Activated CD8-positive, alpha-beta memory T cell treated with anti-CD3 and anti-CD28 coated beads for 1 hour (primary cell): ENCODE measurements at places on chromosomes 12 and 14.

- no peak for DNase-seq
These were observed 89.2 kb downstream of the CFAP54 start for GRCh38 chr12:96578526-96579125.

GRCh38 chr14:72932893-72933292 is 6.6 kb downstream of the DCAF4 start:
- DNase-seq = no peak

DNA sequence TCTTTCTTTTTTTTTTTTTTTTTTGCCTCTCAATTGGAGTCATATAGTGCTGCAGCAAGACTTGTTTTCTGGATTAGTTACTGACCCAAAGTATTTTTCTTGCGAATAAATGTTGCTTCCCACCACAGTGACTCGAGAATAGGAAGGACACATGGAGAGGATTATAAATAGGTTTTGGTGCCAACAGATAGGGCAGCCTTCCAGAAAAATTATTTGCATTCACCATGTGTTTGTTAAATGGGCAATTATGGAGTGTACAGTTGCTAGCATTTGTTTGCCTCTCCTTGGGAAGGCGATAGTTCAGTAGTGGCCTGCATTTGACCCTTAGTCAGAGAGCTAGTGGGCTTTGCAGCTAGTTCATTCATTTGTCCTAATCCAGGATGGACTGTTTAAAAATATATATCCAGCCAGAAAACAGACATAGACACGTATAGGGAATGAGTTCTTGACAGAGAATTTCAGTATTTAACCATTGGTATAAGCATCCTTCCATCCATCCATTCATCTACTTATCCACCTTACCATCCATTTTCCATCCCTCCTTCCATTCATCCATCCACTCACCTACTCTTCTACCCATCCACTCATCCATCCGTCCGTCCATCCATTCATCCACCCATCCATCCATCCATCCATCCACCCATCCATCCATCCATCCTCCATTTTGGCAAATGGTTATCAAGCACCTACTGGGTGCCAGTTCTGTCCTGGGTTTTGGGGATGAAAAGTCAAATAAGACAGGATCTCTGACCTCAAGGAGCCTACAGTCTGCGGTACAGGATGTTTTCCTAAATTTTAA is 67.5 kb downstream of the CHST11 start:
- no peak for DNase-seq

GRCh38 chr12:82896979-82897378 is 210.3 kb downstream of the TMTC2 start:
- DNase-seq = no peak

- DNase-seq = no peak
These were observed 112.8 kb downstream of the DAD1 start for GRCh38 chr14:22476005-22476751.
